ENCODE measurements at places on chromosomes 5 and 9.

DNA sequence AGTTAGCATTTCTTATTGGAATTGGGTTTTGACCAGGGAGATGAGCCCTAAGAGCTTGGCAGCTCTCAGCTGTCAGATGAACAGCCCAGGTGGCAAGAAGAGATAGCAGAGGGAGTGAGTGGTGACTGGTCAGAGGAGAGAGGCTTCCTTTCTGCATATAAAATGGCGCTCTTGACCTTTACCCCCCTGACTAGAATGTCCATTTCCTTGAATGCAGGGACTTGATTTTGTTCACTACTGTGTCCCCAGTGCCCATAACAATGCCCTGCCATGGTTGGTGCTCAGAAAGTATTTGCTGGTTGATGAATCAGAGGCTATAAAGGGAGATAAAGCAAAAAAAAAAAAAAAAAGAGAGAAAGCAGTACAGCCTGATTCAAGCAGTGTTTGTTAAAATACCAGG, 7.2 kb downstream of the CHMP5 start:
- DNase-seq: no peak

GRCh38 chr5:162209005-162209605, 141.5 kb downstream of the GABRG2 start:
- DNase-seq: peak; percentile 3

DNA sequence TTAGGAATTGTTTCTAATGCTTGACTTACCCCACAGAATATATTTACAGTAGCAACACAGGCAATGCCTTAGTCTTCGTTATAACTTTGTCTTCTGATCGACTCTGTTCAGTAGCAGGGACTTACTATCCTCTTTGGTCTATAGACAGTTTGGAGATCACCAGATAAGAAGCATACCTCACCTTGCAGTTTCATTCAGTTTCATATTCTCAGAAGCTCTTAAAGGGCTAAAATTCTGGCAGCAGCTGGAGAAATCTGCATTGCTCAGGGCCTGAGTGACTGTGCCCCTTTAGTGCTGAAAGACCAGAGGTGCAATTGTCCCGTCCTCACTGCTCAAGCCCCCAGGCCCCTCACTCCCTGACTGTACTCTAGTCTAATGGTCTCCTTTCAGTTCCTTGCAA, 26.0 kb downstream of the ZBTB43 start:
- no peak for DNase-seq

GRCh38 chr5:52948418-52949076, 40.6 kb upstream of the ITGA2 start:
- peak; percentile 64 for DNase-seq

DNA sequence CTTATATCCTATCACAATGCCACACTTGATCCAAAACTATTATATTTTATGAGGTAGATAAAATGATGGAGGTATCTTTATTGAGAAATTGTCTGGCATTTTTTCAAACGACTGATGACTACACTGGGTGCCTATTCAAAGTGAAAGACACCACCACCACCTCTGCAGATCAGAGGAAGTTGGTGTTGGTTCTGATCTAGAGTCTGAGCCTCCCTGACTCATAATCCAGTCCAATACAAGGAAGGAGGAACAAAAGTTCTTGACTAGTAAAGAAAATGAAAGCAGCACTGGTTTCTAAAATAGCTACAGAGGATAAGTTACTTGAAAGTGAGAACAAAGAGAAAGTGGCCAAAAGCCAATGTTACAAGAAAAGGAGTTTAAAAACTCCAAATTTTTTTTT, 139.9 kb downstream of the RFX3 start:
- DNase-seq: no peak

GRCh38 chr5:74490814-74491213, 149.7 kb downstream of the ENC1 start:
- no peak for DNase-seq

GRCh38 chr5:126066836-126067235, 356.4 kb upstream of the GRAMD2B start:
- DNase-seq: no peak

- no peak for DNase-seq
Measured at GRCh38 chr5:130102960-130103359, 198.7 kb downstream of the CHSY3 start.

DNA sequence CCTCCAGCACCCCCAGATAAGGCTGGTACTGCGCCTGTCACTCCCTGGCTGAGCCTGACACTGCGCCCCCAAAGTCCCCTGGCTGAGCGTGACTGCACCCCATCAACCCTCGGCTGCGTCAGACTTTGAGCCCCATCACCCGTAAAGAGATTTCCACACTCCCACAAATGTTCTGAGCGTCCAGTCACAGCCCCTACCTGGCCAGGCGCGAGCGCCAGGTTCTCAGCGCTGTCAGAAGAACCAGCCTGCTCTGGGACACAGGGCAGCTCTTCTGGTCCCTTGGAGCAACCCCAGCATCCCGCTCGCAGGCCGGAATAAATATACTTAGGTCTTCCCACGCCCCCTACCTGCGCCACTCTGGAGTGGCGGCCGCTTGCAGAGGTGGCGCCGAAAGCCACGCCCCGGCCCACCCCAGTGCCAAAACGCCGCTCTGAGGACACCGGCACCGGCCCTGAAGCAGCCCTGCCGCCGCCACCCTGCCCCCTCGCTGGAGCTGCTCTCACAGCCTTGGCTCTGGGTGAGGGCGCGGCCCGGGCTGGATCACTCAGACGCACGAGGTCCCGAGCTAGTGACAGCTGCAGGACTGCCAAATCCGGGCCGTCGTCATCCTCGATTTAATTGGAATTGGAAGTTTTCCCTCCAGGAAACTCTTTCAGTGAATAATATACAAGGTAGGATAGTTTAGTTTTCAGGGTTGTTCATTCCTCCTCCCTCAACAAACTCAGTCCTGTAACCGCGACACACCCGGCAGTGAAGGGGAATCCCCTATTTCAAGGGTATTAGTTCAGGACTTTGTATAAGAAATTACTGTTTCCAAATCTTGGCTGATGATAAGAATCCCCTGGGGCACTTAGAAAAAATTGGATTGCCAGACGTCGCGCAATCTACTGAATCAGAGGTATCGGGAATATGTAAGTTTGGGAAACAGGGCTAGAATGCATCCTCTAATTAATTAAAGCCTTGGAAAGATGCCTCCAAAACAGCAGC, 1.2 kb upstream of the CEMIP2 start:
- DNase-seq: peak; percentile 41

- DNase-seq: no peak
Measured at GRCh38 chr5:156327296-156327695, 332 bp downstream of the SGCD start.

DNA sequence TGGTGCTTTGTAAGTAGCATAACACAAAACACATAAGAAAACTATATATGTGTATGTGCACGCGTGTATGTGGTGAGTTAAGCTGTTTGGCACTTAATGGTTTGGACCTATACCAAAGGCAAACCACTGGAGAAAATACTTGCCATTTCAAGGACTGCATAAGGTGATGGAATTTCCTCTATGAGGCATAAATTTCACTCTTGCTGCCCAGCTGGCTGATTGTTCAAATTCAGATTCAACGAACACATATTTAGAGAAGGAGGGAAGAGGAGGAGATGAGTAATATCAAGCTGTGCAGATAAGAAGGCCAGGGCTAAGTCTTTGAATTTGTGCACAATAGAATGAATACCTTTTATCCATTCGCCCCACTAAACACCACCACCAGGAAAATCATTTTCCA, 470.6 kb upstream of the MPDZ start:
- peak; percentile 19 for DNase-seq

- no peak for DNase-seq
Measured at GRCh38 chr9:36937951-36938350, 96.1 kb downstream of the PAX5 start.

Measured in HTR-8/SVneo (cell line).